ENCODE measurements at places on chromosomes 4 and X.
A peak's percentile ranks its signal among the peaks of the same experiment; 100 is the strongest.

GRCh38 chrX:154598656-154599055 is 13.7 kb downstream of the CTAG1A start:
- no peak for DNase-seq

GRCh38 chr4:149026696-149027095 is 584.5 kb upstream of the NR3C2 start:
- DNase-seq: no peak

DNA sequence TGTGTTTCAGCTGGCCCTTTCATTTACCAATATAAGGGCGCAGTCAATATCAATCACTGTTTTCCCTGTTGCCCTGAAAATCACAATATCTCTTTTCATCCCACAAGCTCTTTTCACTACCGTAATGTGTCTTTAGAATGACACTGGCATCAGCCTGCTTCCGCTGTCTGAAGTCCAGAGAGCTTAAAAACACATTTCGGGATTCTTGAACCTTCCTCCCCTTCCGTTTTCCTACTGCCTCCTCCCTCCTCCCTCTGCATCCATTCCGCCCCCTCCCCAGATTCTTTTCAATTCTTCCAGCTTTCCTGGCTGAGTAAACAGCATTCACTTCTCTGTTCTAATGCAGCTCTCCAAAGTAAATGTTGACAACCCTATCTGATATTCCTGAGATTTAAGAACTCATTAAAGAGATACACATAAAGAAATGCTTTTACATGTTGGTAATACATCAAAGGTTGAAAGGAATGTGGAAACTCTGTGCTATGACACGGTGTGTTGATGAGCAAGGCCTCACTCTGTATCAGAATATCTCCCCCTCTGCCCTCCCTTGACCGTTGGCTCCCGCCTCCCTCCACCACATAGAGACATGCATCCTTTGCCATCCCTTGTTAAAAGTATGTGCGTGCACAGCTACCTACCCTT is 83.5 kb upstream of the SPRY1 start:
- no peak for DNase-seq

DNA sequence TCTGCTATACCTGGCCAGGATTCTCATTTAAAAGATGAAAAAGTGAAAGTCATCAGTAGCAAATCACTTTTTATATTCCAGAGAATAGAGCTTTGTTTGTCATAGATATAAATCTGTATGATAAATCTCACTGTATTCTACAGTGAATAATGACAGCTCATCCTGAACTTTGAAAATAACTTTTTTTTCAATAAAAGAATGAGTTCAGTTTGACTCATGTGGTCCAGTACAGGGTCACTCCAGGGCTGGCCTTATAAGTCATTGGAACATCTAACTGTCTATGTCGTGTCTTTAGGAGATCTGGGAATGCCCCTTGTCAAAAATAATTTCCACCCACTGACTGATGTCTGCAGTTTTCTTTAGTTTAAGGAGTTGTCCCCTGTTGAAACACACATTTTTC is 18.5 kb upstream of the CXCL8 start:
- DNase-seq: no peak

GRCh38 chr4:175790083-175790482 is 22.0 kb downstream of the GPM6A start:
- no peak for DNase-seq

- DNase-seq: peak; percentile 50
These were observed 39.5 kb downstream of the HADH start for GRCh38 chr4:108029016-108029720.

- DNase-seq: no peak
These were observed 90.2 kb downstream of the SLC2A9 start for GRCh38 chr4:9931146-9931545.

DNA sequence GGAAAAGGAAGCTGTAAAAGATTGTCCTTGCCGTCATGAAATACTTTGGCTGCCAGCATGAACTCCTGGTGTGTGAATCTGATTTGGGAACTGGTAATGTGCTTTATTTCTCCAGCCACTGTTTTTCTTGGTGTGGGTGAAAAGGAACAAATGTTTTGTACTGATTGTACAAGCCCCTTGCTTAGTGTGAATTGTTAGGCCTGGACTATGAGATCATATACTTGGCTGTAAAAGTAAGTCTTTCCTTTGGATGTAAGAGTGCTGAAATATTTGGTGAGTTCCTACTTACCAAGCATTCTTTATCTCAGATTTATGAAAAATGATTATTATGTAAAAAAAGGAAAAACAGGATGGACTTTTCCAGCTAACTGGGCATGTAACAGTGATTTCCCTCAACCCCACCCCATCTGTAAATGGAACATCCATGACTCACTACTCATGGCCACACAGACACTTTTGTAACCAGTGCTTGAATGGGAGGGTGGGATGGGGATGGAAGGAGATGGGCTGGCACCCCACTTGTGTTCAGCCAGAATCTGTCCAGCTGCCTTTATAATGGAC is 6.3 kb downstream of the FNIP2 start:
- no peak for DNase-seq

DNA sequence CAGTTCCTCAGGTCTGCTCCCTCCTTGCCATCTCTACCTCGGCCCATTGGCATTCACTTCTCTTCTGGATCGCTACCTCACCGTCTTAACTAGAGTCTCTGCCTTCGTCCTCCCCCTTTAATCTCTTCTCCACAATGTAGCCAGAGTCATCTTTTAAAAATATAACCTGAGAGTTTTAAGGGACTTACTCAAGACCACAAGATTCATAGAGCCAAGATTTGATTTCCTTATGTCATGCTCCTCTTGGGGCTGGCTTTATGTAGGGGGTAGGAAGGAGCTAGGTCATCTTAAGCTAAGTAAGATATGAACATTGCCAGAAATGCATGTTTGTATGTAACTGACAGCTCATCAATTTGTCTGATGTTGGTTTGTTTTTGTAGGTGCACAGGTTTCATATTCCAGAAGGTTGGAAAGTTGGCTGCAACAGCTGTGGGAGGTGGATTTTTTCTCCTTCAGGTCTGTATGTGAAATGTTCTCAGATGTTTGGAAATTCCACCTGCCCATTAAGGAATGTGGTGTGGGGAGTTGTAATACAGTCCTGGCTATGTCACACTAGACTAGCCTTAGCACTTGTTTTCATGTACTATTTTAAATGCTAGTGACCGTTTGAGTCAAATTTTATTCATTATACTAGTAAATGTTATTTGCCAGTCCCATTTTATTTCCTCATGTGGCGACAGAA is 19.6 kb downstream of the FUNDC2 start:
- DNase-seq: no peak

GRCh38 chr4:169611157-169611556 is 1.2 kb downstream of the NEK1 start:
- no peak for DNase-seq

DNA sequence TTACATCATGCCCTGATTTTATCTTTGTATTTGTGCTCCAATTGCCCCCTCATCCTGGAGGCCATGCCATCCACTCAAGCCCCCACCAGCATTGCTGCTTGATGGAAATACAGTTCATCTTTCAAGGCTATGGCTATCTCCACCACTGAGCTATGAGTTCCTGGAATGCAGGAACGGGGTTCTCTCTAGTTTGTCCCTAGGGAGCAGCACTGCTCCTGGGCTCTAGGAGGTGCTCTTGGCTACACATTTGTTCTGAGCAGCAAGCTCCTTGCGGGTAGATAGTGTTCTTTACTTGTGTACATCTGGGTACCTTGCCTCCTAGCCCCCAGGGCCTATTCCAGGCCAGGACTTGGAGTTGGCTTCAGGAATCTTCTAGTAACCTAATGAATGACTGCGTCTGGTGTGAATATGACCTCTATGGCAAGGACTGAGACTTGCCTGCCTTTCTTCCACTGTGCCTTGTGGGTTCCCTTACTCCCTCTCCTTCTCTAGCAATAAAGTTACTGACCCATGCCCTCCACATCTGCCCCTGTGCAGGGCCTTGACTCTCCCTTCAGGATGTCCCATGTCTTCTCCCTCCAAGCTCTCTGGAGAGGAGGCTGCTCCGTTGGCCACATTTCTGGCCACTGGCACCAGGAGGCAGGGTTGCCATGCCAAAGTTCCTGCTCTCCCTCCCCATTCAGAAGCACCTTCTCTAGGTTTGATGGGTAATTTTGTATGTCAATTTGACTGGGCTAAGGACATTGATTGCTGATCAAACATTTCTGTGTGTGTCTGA is 7.6 kb downstream of the CITED1 start:
- DNase-seq: no peak

DNA sequence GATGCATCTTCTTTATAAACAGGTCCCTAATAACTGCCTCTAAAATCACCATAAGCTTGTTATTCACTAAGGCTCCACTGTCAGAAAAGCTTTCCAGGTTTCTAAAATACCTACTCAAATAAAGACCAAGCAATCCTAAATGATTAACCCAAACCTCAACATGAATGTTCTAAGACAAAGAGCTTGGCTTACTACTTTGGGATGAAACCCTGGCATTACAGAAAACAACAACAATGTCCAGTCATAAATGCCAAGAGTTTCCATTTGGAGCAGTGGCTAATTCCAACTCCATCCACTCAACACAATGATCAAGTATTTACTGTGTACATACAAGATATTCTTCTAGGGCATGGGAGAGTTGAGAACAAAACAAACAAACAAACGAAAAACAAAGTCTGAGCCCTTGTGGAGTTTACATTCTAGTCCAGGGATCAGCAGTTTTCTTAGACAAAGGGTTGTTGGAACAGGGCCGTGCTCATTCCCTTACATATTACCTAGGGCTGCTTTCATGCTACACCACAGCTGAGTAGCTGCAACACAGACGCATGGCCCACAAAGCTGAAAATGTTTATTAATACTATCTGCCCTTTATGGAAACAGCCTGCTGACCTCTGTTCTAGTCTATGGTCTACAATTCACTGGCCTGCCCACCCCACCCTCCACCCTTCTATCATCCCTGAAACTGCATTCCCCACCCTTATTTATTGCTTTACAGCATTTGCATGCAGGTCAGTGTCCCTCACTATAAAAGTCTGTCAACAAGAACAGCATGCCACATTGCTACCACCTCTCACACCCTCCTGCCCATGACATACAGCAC is 23.7 kb downstream of the ABCG2 start:
- no peak for DNase-seq

- DNase-seq: no peak
These were observed 186.1 kb upstream of the CASK start for GRCh38 chrX:42109428-42109827.

DNA sequence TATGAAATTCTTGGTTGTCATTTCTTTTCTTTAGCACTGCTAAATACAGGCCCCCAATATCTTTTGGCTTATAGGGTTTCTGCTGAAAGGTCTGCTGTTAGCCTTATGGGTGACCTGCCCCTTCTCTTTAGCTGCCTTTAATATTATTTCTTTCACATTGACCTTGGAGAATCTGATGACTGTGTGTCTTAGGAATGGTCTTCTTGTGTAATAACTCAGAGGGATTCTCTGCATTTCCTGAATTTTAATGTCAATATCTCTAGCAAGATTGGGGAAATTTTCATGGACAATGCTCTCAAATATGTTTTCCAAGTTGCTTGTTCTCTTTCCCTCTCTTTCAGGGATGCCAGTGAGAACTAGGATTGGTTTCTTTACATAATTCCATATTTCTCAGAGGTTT is 292.4 kb downstream of the SLC7A11 start:
- no peak for DNase-seq

DNA sequence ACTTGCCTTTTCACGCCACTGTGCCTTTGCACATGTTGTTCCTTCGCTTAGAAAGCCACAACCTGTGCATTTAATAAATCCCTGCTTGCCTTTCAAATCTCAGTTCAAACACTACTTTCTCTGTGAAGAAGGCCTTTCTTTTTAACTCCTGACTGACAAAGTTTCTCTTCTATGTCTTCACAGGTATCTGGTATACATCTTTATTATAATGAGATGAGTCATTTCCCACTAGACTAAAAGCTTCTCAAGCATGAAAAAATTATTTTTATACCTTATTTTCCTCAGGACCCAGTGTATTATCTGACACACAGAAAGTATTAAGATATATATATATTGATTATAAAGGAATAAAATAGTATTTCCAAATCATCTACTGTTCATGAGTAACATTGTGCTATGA is 189.9 kb downstream of the TBCK start:
- DNase-seq: no peak

DNA sequence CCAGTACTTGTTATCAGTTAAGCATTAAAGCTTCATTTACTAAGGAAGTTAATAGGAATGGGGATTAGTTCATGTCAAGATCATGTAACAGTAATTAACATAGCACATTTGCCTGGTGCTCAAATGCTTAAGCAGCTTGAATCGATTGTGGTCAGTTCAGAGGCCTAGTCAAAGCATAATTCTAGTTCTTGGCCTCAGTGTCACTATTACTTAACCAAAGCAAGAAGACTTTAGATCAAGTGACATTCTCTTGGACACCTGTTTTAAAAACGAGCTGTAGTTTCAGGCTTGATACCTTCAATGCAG is 115.2 kb upstream of the BMPR1B start:
- DNase-seq: no peak

DNA sequence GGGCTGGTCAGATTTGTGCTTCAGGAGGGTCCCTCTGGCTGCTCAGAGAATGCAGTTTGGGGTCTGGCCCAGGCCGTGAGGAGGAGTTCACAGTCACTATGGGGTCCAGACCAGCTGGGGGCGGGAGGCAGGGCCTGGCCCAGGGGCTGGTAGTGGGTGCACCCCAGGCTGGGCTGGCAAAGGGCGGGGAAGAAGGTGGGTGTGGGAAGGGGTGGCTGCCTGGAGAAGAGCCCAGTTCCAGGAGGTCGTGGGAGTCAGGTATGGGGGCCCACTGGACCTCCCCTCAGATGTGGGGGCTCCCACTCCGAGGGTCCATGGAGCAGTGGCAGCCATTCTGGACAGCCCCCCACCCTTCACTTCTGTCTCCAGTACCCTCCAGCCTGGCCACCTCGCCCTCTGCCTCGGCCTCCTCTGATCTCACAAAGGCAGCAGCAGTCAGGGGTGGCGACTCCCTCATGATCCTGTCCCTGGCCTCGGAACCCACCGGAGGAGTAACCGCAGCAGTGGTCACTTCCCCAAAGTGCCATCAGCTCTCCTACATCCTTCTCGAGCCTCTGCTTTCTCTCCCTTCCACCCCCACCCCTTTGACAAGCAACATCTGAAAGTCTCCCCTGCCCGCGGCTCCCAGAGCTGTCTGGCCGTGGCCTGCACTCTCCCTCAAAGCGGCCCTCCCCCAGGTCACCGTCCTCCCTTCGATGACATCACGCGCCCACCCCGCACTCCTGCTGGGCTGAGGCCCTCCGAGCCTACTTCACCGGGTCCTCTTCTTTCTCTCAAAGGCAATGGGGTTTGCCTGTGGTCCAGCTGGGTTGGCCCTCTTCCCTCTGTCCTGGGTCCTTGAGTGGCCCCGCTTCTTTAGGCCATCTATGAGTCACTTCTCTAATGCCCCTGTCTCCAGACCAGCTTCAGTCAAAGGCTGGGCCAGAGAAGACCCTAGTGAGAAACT is 1.7 kb upstream of the SLC6A8 start:
- no peak for DNase-seq

- DNase-seq: no peak
These were observed 80.9 kb downstream of the CLDN34 start for GRCh38 chrX:10048076-10048475.
